ENCODE measurements at places on chromosomes 12 and 14.

DNA sequence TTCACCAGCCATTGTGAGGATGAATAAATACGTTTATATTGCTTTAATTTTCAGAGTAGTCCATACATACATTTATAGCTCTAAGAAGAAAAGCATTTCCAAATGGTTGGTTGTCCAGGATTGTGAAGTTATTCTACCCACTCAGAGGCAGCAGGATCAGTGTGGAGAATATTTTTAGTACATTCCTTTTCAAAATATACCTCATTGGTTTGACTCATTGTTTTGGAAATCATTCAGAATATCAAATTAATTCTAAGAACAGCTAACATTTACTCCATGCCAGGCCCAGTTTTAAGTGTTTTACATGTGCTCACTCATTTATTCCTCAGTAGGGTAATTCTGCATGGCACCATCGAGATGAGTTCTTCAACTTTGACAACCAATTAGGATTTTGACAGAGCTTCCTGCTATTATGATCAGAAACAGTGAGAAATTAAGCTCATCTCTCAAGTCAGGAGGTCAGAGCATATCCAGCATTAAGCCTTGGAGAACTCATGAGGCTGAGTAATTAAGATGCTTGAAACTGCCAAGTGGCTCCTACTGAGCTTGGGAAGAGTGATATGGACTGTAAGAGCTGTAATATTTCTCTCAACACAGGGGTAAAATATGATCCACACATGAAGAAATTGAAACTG lies 153.3 kb upstream of the CLEC14A start:
- no peak for DNase-seq

DNA sequence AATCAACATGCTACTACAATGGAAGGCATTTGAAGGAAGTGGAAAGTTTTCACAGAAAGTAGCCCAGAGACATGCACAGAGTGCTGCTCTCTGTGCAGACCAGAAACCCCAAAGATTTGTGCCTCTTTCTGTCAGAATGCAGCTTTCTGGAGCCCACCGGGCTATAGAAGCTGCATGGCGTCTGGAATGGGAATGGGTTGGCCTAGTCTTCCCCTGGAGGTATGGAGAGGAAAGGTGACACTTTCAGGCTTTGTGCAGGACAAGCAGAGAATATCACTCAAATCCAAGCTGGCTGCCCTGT lies 21.3 kb upstream of the ZFP36L1 start:
- no peak for DNase-seq

DNA sequence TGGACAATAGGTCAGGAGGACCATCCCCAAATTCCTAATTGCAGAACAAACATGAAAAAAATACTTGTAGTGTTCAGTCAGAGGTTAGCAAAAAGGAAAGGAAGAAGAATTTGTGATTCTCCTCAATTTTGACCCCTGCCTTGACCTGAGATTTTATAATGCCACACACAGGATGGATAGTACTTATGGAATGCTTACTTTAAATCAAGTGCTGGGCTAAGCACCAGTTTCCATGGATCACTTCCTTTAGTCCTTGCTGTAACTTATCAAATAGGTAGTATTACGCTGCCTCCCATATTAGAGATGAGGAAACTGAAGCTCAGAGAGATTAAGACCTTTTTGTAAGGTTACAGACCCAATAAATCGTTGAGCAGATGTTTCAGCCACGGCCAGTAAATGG lies 81.2 kb upstream of the OVCH1 start:
- no peak for DNase-seq

GRCh38 chr12:69739287-69740191 lies 879 bp downstream of the RAB3IP start:
- DNase-seq = peak; percentile 46

DNA sequence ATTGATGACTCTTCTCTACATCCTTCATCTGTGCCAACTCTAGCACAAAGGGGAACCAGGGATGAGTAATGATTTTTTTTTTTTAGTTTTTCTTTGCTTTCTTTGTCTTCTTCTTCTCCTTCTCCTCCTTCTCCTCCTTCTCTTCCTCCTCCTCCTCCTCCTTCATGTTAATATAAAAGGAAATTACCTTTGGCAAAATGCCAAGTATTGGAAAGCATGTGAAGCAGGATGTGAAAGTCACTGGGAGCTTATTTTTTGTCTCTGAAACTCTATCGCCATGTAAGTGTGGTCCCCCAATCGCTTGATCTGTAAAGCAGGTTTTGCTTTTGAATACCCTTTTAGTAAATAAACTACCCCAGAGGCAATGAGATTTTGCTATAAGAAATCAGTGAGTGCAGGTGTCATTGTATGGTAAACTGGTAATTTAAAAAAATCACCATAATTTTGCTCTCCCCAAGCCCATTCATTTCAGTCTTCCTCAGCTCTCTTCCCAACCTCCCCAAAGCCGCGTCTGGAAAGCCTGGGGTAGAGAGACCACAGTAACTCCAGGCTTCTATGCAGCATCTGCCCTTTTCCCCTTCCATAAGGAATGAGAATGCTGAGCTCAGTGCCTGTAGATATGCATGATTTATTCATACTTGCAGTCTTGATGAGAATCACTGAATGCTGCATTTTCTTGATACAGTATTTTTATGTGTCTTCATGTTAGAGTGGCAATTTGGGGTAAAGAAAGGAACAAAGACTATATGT lies 388.7 kb downstream of the TMEM117 start:
- DNase-seq = no peak

- no peak for DNase-seq
These were observed 50.7 kb upstream of the ADAMTS20 start for GRCh38 chr12:43602738-43603137.

DNA sequence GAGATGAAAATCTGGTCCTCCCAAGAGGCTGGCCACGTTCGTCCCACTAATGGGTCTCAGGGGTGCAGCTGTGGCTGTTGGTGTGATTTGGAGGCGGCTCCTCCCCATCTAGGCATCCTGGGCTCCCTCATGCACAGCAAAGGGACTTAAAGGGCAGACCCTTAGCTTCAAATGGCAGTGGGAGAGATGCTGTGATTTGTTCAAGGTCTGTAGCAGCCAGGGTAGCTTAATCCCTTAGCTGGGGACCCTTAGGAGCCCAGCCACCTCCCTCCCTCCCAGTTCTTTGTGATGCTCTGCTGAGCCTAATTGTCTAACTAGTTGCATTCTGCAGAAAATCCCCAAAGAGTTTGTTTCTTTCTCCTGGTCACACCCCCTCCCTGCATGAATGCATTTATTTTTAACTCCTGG lies 18.3 kb downstream of the DYRK4 start:
- DNase-seq = no peak

GRCh38 chr14:87489196-87489819 lies 503.7 kb downstream of the GALC start:
- DNase-seq = no peak

- DNase-seq = no peak
These were observed 9.7 kb downstream of the MLEC start for GRCh38 chr12:120696626-120697025.

- DNase-seq = no peak
These were observed 52.4 kb downstream of the PAPLN start for GRCh38 chr14:73289729-73290128.

- DNase-seq = no peak
These were observed 16.2 kb upstream of the PIP4K2C start for GRCh38 chr12:57574795-57575194.

- DNase-seq = no peak
These were observed 9.4 kb downstream of the PARP11 start for GRCh38 chr12:3863756-3864155.

- no peak for DNase-seq
These were observed 478.0 kb downstream of the RMST start for GRCh38 chr12:97940629-97941028.

DNA sequence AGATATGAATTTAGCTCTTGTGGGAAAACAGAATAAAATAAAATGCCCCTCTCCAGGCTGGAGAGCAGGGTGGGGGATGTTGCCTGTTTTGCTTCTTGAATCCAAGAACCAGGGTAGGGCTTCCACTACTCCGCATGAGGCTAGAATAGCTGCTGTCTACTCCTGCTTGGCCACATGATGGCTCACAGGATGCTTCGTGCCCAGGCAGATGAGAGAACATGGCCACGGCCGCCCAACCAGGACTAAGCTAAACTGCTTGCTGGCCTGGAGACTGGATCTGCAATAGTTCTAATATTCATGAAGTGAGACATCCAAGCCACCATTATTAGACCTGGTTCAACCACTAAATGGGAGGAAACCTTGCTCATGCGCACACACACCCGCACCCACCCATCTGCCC lies 122.2 kb upstream of the METAP2 start:
- no peak for DNase-seq

- peak; percentile 89 for DNase-seq
These were observed 168.0 kb downstream of the RAD51B start for GRCh38 chr14:67987606-67988005.
